ENCODE measurements at places on chromosomes 2 and 18. TPM values are rescaled to one million over a fixed set of nuclear protein-coding genes. Genes with fewer than 3 reads are reported as not detected.

DNA sequence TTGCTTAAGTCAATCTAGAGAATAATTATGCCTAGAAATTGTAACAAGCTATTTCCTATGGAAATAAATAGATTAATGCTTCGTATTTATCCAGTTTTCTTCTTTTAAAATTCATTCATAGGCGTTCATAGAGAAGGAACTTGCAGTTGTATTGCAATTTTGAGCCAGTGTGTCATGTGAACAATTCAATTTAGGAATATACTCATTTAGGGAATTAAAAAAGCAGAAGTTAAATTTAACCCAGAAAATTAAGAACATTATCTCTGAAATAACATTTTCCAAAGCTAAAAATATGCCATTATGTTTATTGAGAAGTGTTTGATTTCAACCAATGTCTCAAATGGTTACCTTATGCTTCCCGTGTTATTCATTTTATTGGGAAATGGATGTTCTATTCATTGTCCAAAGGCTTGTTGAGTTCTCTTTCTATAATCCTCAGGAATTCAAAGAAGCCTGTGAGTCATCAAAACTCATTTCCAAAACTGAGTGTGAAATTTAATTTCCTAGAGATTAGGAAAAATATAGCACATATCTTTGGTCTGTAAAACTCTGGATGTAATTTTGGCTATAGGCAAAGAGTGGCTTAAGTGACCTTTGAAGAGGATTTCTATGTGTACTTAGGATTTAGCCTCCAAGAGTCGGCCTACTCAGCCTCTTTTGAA lies 99.7 kb downstream of the SLC8A1 start:
- peak; percentile 11 for DNase-seq

GRCh38 chr2:133171393-133172004 lies 396.8 kb downstream of the NCKAP5 start:
- peak; percentile 70 for DNase-seq

GRCh38 chr2:10242451-10242850 lies 60.3 kb upstream of the HPCAL1 start:
- DNase-seq, result no peak

DNA sequence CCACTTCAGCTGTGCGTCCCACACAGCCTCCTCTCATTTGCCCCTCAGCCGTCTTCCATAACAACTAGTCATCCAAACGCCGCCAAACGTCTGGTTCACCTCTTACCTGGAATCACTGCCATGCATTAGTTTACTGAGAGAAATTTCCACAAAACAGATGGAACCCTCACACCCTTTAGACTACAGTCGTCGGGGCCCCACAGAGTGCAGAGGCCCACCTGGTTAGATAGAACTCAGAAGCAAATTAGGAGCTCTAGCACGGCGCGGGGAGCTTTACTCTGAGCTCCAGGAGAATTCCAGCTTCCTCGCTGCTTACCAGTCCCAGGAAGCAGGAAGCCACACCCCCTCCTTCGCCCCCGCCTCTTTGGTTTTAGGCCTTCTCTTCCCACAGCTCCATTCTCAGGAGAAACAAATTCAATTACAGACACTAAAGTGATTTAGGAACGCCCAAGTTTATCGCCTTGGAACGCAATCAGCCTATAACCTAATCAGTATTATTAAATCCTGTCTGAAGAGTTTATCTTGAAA lies 9.4 kb downstream of the RNU2-63P start:
- DNase-seq, result no peak

FN1 gene
- total RNA-seq, result 228 TPM

ZSWIM2 gene
- total RNA-seq, result not detected

DNA sequence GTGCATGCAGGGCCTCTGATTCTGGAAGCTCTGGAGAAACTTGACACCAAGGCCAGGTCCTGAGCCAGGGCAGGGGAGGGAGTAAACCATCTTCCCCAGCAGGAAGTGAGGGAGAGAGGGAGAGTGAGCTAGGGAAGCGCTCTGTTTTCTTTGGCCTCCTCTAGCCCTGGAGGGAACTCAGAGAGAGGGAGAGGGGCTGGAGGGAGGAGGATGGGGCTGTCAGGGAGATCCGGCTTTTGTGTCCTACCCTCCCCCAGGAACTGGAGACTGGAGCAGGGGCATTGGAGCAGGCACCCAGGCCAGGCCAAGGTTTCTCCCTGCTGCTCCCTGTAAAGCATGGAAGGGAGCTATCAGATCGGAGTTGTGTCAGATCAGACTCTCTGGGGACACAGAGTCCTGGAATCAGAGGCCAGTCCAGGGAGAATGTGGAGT lies 22.7 kb upstream of the PKDCC start:
- DNase-seq, result peak; percentile 70

MOCOS gene
- 12.2 TPM for total RNA-seq

GRCh38 chr18:56233595-56233994 lies 404.8 kb downstream of the TXNL1 start:
- peak; percentile 73 for DNase-seq

- no peak for DNase-seq
These were observed 195.7 kb downstream of the PIEZO2 start for GRCh38 chr18:10953672-10954071.

DNA sequence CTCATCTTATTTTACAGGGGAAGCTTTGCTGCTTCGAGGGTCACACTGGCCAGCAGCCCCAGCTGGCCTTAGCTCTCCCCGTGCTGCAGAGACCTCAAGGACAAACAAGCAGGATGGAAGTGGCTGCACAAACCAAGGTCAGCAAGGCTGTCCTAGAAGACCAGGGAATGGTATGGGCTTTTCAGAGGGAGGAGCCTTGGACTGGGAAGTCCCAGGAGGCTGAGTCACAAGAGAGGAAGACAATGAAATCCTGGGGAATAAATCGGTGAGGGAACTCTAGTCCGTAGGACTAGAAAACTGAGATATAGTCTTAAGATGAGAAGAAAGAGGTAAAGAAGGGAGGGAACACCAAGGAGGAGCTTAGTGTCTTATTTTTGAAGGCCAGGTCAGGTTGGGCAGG lies 15.7 kb downstream of the CREG2 start:
- peak; percentile 58 for DNase-seq

DNA sequence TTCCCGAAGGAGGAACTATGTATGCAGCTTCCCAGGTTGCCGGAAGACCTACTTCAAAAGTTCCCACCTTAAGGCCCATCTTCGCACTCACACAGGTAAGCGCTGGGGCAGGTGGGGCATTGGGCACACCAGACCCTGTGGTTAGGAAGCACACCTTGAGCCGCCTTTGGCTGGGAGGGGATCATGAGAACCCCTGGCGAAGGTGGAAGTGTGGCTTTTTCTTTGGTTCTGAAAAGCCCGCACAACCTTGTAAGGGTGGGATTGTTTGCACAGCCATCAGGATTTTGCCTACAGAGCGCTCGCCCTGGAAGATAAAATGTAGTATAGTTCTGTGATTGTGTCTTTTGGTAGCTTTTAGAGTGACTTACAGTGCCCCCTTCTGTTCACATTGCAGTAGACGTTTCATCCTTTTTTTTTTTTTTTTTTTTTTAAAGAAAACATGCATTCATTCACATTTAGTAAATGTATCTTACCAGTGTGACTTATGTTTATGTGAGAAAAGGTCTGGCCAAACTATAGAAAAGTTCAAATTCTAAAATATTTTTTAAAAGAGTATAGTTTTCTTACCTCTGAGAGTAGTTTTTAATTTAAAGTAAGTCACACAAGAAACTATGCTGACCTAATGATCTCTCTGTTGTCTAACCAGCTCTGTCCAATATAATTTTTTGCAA lies 5.3 kb downstream of the KLF11 start:
- peak; percentile 53 for DNase-seq

DNA sequence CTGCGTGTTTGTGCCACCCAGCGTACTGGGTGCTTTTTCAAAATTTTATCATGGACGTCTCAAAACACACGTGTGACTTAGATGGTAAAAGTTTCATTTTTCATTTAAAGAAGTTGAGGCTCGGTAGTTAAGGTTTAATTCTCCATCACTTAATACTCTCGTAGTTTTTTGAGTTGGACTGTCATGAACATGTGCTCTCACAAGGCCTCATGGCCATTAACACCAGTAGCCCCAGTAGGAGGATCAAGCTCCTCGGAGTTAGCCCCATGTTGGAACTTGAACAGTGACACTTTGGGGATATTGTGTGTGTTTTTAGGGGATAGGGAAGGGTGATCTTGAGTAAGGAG lies 15.3 kb downstream of the NMUR1 start:
- no peak for DNase-seq

Data from HT1080 (cell line).